ENCODE measurements at places on chromosomes 6 and 20.

- no peak for DNase-seq
Measured at GRCh38 chr6:156585859-156586258, 191.3 kb upstream of the ARID1B start.

DNA sequence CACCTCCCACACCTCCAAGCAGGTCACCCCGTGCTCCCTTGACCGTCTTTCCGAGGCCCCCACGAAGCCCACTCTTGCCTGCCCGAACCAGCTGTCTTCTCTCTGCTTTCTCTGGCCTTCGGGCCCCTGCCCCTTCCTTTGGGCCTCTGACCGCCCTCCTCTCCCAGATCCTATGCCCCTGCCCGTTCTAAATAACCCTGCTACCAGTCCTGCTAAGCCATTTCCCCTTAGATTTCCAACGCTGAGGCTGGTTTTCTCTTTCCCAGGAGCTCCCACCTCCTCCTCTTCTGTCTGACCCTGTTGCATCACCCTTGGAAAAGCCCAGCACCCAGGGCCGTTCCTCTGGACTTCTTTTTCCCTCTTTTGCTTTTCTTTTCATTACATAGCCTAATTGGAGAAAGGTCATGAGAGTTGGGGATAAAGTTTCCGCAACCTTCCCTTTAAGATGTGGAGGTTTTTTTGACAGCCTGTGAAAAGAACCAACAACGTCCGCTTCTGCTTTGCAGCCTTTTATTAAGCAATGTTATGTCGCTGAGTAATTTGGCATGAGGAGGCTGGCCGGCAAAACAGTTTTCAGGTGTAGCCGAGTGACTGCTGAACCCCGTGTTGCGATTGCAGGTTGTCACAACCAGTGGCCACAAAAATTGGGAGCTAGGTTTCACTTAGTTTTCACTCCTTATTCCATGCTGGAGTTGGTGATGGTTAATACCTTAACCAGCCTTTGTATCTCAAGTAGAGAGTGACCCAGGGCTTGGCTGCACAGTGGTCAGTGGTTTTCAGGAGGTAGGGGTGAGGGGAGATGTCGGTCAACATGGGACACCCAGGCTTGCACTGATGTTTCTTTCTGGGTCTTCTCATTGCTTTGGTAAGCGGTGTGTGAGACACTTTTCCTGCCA, 970 bp downstream of the BLTP3A start:
- no peak for DNase-seq

DNA sequence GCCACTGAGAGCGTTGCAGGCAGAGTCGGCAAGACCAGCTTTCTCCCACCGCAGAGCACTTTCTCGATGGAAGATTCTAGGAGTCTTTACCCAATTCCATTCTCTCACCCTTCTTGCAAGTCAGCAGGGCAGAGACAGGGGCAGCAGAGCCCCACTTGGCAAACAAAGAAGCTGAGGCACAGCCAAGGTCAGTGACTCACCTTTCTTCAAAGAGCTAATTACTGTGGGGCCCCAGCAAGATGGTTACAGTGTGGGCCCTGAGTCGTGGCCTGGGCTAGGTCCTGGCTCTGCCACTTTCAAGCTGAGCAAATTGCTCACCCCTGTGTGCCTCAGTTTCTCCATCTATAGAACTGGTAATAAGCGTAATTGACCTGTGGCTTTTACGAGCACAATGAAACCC, 277.0 kb downstream of the PREX1 start:
- no peak for DNase-seq

DNA sequence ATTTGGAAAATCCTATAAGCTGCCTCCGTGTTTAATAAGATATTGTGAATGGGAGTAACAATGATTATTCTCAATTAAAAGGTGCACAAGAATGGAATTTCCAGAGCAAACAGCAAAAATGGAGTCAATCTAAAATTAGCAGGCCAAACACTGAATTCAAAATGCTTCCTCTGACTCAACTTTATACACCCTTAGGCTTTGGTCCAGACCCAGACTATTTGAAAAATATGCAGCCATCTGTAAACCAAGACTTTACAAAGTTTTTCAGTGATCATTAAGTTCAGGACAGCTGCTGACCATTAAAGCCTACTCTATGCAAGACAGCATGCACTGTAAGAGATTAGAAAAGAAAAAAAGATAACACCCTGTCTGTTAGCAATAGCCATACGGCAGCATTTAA, 39.4 kb upstream of the CCN6 start:
- DNase-seq: no peak

GRCh38 chr6:41659935-41660334, 21.7 kb downstream of the MDFI start:
- DNase-seq: no peak

DNA sequence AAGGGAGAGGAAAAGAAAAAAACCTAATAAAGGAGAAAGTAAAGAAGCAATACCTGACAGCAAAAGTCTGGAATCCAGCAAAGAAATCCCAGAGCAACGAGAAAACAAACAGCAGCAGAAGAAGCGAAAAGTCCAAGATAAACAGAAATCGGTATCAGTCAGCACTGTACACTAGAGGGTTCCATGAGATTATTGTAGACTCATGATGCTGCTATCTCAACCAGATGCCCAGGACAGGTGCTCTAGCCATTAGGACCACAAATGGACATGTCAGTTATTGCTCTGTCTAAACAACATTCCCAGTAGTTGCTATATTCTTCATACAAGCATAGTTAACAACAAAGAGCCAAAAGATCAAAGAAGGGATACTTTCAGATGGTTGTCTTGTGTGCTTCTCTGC, 70.8 kb upstream of the RNF146 start:
- no peak for DNase-seq

Measured in stimulated activated CD4-positive, alpha-beta T cell treated with anti-CD3 and anti-CD28 coated beads, TNF-alpha, amount 100 ng/mL, for 48 hours (primary cell).